ENCODE measurements at places on chromosomes 11 and 22. TPM values are rescaled to one million over a fixed set of nuclear protein-coding genes. Genes with fewer than 3 reads are reported as not detected.

The B3GAT1 gene
- not detected for total RNA-seq

The NFAM1 gene
- total RNA-seq: not detected

DNA sequence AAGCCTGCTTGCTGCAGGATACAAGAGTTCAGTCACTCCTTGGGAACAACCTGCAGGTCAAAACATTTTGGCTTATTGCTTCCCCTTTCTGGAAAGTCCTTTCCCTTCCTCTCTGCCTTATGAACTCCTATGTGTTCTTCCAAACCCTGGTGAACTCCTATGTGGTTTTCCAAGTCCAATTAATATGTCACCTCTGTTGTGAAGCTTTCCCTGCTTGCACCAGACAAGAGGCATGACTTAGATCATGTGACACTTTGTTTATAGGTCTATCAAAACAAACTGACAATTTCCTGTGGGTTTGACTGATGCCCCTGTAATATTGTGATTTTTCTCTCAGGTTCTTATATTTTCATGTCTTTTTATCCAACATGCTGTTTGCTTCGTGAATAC, 64.2 kb downstream of the ENDOD1 start:
- no peak for DNase-seq

The OR10AG1 gene
- not detected for total RNA-seq

GRCh38 chr22:49190816-49191505, 636.7 kb downstream of the BRD1 start:
- no peak for DNase-seq

- no peak for DNase-seq
Measured at GRCh38 chr22:42726811-42727210, 6.1 kb upstream of the A4GALT start.

DNA sequence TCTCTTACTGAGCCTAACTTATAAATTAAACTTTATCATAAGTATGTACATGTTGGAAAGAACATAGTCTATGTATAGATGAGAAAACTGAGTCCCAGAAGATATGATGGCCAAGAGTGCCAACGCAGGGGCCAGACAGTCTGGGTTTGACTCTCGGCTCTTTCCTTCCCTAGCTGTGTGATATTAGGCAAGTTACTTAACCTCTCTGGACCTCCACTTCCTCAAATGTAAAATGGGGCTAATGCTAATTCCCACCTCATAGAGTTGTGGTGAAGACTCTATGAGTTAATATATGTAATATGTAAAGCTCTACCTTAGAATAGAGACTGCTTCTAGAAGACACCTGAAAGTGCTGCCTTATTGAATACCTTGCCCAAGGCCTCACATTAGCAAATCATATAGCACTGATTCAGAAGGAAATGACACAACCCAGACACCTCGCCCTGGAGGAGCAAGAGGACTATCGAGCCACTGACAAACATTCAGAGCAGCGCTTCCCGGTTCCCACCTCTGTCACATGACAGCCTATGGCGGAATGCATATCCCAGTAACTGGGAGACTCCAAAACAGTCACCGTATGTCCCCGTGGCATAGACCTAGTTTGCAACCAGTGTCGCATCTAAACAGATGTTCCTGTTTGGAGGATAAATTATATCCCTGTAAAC, 11.3 kb upstream of the CCDC86 start:
- no peak for DNase-seq

DNA sequence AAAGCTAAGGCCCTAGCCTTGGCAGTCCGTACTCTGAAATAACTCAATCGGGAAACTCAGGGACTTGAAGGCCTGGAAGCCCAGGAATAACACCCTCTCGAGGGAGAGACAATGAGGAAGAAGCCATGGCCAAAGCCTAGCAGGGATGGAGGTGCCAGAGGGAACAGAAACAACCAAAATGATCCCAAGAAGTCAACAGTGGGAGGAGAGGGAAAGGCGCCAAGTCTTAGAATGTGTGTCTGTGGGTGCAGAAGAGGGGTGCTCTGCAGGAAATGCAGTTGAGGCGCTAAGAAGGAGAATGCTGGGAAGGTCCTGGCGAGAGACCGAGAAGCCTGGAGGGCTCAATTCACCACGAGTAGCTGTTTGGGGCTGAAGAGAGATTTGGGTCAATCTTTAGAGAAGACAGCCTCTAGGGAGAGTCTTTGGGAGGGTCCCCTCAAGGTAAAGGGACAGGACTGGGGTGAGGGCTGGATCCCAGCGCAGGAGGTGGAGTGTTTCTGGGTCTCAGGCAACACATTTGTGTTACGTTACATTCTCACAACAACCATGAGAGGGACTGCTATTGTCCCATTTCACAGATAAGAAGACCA, 760 bp upstream of the MAPK8IP1 start:
- DNase-seq: no peak

The ANO1 gene
- not detected for total RNA-seq

DNA sequence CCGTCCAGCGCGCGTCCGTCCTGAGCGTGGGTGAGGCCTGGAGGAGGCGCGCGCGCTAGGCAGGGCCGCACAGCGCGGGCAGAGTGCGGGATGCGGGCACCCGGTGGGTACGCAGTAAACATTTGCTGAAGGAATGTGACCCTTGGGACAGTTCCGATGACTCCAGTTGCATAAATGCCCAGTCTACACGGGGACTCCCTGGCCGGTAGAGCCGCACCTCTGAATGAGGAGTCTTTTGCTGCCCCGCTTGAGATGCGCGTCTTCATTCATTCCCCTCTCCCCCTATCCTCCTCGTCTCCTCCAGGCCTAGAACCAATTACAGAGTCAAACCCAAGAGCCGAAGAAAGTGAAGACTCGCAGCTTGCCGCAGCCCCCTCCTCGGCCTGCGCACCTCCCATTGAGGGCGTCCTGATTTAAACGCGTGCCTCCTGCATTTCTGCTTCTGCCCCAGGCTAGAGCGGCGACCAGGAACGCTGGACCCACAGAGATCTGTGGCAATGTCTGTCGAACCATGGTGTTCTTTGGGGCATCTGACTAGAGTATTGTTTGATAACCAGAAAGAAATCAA, 729 bp upstream of the CHKB start:
- no peak for DNase-seq

DNA sequence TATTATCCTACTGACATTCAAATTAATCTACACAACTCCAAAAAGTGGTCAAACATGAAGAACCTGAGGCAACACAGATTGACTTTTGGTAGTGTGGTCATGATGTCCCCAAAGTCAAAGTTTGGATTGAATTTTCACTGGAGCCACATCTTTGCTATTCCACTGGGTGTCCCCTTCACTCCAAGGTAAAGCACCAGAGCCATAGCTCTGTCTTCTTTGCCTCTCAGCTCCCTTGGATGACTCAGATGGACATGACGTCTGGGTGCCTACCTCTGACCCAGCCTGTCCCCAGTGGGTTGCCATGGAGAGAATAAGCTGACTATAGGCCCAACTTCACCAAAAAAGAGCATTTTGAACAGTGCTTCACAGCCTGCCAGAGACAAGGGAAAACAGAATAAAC, 57.4 kb upstream of the ARHGAP42 start:
- DNase-seq: peak; percentile 17

- no peak for DNase-seq
Measured at GRCh38 chr11:93929407-93929806, 79.0 kb upstream of the VSTM5 start.

The MRGPRE gene
- not detected for total RNA-seq

- DNase-seq: peak; percentile 54
Measured at GRCh38 chr11:94171693-94172440, 43.2 kb downstream of the PANX1 start.

- peak; percentile 84 for DNase-seq
Measured at GRCh38 chr22:44449061-44449682, 48.9 kb downstream of the RTL6 start.

DNA sequence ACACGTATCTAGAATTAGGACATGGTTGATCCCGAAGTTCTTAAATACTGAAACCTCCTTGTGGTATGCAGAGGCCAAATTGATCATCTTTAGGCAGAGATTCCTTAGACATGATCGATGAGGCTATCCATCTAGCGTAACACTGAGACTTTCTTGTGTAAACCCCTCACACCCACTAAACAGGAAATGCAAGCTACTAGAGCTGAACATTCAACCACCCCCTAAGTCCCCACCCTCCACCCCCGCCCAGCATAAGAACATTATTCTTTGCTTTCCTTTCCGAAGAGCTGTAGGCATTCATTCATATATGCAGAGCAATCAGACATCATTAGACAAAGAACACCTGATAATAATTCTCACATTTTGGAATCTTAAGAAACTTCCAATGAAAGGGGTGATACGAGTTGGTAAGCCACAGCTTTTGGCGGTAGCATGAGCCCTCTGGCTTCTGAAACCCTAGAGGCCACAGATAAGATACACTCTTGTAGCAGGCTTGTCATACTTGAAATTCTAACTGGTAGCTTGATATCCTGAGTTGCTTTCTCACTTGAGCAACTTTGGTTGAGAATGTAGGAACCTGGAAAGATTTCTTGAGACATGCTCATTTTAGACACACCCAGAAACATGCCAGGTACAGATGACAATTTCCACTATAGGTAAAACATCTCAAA, 42.2 kb downstream of the FLI1 start:
- no peak for DNase-seq

DNA sequence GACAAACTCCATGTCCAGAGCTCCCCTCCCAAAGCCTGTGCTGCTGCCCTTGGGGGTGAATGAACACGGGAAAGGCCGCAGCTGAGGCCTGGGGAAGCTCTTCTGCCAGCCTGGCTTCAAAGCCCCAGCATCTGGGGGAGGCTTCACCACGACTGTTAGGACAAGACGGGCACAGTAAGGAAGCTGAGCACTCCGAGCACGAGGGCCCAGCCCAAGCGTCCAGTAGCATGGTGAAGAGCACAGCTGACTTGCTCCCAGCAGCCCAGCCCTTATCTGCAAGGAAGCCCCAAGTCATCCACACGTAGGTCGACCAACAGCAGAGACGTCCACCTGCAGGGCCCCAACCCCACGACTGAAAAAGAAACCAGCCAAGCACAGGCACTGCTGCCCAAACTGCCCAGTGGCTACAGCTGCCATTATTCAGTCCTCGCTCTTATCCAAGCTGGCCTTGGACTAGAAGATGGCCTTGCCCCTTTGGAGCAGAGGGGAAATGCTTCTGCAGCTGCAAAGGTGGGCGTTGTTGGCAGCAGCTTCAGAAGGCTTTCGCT, 62.5 kb downstream of the SHANK2 start:
- DNase-seq: no peak

DNA sequence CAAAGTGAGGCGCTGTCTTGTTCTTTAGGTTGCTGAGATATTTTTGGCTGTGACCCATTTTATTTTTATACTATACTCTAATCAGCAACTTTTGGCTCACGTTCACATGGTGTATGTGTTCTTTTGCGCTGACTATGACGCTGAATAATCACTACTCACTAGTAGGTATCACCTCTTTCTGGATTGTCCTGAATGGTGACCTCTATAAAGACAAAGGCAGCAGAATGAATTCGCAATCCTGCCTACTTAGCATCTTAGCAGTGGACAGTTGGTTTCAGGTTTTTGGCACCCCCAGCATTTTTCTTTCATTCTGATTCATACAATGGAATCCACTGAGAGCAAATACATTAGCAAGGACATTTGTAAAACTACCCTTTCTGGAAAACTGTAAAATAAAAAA, 351.3 kb downstream of the JRKL start:
- peak; percentile 62 for DNase-seq

- DNase-seq: peak; percentile 60
Measured at GRCh38 chr11:26950260-26950719, 43.6 kb upstream of the FIBIN start.

GRCh38 chr11:64854534-64855502, 10.4 kb upstream of the CDC42BPG start:
- peak; percentile 97 for DNase-seq

- peak; percentile 87 for DNase-seq
Measured at GRCh38 chr11:72969894-72970335, 155.7 kb downstream of the ATG16L2 start.

- DNase-seq: no peak
Measured at GRCh38 chr11:57279116-57279515, 42.1 kb upstream of the APLNR start.

The CHRM1 gene
- not detected for total RNA-seq

The MYO18B gene
- 10.7 TPM for total RNA-seq

DNA sequence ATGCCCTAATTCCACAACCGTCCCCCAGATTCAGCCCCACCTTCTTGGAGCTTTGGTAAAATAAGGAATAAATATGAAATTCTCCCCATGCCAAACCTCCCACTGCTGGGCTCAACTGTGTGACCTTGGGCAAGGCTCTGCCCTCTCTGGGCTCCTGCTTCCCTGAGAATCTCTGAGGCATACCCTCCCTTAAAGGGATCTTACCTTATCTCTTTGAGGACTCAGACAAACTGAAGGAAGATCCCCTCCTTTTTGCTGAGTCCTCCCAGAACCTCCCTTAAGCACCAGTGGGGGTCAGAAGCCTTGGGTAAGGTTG, 2.7 kb downstream of the CD248 start:
- DNase-seq: no peak

The ANKK1 gene
- not detected for total RNA-seq

DNA sequence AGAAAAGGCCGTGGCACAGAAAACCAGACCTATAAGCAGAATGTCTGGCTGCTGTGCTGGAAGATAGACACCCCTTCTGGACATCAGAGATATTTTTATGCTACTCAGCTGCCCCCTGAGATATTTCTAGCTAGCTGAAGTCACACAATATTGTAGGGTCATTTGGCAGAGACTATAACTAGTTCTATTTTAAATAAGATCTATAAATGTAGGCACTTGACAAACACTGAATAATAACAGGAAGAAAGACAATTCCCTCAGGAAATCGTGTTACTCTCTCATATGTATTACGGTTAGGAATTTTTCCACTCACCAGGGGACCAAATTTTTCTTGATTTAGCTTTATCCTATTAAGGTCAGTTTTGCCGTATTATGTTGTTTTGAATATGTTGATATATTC, 845.4 kb downstream of the OPCML start:
- DNase-seq: no peak

The MS4A15 gene
- total RNA-seq: not detected

The C22orf39 gene
- total RNA-seq: 21.0 TPM

The ATG16L2 gene
- 8.0 TPM for total RNA-seq

The PHLDB1 gene
- 79.0 TPM for total RNA-seq

The DGCR6 gene
- total RNA-seq: 2.1 TPM

GRCh38 chr11:100833276-100833675, 146.2 kb downstream of the ARHGAP42 start:
- no peak for DNase-seq

GRCh38 chr22:28112548-28113043, 193.5 kb upstream of the PITPNB start:
- DNase-seq: peak; percentile 63

- peak; percentile 92 for DNase-seq
Measured at GRCh38 chr11:118622376-118623268, 15.2 kb downstream of the PHLDB1 start.

The CDKN1C gene
- 2.5 TPM for total RNA-seq

The MS4A6E gene
- total RNA-seq: not detected

The SLC39A13 gene
- total RNA-seq: 159 TPM

DNA sequence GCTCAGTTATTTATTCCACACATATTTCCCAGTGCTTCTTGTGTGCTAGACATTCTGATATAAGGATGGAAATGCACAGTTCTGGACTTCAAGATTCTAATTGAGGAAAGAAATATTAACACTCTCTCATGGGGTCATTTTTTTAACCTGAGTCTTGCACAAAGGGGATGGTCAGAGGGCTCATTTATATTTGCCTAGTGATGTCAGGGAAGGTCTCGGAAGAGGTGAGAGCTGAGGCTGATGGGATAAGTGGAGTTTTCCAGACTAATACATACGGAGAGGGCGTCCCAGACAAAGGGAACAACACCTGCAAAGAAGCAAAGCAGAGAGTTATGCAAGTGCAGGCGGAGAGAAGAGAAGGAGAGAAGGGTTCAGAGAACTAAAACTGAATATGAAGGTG, 1304.6 kb upstream of the TENM4 start:
- no peak for DNase-seq
